ENCODE measurements at places on chromosomes 5 and 9.

- peak; percentile 62 for DNase-seq
These were observed 78.6 kb downstream of the SPRY4 start for GRCh38 chr5:142246258-142246657.

GRCh38 chr5:86688406-86688805 lies 70.7 kb downstream of the COX7C start:
- DNase-seq, result no peak

DNA sequence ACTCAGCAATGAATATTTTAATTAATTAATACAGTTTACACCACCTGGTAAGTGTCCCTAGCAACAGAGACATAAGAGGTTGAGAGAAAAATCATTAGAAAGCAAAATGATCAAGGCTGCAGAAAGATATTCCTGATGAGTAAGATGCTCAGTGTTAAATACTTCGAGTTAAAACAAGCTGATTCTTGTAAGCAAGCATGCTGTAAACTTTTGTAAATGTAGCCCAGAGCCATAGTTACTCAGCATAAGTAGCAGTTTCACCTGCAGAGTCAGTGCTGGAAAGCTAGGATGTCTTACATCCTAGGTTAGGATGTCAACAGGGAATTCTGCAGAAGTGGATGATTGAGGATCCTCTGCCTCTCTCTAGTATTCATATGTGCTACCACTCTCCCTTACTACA lies 4.2 kb downstream of the PRKACG start:
- no peak for DNase-seq

DNA sequence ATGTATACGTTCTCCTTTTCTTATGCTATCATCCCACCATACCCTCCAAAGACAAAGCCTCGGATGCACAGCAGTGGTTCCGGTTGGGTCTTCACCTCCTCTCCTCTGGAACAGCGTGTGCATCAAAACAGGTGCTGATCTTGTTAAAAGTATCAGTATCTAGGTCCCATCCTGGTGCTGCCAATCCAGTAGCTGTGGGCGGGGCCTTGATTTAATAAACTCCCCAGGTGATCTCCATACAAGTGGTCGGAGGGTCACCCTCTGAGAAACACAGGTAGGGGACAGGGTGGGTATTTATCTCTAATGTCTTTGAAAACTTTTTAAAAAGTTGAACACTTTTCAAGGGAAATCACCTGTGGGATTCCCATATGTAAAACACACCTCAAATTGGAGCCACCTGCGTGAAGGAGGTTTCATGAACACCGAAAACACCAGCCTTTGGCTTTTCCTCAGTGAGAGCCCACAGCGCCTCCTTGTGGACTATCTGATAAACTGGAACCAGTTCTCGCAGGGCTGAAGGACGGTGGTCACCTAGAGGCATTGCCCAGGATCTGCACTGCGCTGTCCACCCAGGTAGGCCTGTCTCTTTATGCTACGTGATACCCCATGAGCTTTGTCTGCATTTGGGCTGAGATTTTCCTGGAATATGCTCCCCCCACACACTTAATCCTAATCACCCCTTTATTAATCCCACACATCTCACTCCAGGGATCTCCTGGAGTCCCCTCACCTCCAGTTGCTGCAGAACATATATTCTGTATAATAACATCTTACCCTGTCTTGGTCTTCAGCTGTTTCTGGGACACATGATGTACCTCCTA lies 80.5 kb upstream of the EPB41L4B start:
- DNase-seq, result no peak

DNA sequence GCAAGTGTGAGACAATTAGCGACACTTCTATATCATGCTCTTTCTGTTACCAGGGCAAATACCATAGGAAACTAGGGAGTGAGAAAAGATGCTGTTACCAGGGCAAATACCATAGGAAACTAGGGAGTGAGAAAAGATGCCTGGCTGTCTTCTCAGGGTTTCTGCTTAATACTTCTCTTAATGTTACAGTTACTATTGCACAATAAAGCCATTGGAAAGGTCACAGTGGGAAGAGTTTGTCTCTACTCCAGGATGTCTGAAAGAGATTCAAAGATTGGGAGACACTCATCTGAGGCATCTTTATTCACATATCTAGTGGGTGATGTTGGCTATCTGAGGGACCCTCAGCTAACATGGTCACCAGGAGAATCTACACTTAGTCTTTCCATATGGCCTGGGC lies 431.7 kb upstream of the POU5F2 start:
- no peak for DNase-seq

- no peak for DNase-seq
These were observed 22.0 kb downstream of the HINT1 start for GRCh38 chr5:131142970-131143617.

GRCh38 chr5:56607551-56607950 lies 207.8 kb upstream of the MAP3K1 start:
- DNase-seq, result no peak

DNA sequence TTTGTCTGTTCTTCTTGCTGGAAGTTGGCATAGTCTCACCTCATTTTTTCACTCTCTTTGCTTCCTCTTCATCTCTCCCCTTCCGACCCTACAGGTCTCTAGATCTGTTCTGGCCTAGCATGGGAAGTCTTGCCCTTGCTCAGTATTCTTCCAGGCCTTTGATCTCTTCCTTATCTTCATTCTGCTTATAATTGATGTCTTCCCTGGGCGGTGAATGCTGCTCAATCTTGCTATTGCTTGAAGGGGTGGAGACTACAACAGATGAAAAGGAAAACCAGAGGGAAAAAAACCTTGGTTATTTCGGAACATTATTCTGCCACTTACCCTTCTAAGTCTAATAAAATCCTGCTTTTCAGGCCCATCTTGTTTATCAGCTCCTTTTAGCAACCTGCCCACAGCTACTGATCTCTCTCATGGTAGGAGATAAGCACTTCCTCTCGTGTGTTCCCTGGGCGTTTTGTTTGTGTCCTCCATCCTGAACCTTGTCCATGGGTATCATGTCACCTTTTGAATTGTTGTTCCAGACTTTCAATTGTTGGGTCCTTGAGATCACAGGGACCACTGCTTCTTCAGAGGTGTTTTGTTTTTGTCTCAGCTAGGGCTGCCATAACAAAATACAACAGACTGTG lies 375.6 kb downstream of the ADGRV1 start:
- DNase-seq, result no peak

DNA sequence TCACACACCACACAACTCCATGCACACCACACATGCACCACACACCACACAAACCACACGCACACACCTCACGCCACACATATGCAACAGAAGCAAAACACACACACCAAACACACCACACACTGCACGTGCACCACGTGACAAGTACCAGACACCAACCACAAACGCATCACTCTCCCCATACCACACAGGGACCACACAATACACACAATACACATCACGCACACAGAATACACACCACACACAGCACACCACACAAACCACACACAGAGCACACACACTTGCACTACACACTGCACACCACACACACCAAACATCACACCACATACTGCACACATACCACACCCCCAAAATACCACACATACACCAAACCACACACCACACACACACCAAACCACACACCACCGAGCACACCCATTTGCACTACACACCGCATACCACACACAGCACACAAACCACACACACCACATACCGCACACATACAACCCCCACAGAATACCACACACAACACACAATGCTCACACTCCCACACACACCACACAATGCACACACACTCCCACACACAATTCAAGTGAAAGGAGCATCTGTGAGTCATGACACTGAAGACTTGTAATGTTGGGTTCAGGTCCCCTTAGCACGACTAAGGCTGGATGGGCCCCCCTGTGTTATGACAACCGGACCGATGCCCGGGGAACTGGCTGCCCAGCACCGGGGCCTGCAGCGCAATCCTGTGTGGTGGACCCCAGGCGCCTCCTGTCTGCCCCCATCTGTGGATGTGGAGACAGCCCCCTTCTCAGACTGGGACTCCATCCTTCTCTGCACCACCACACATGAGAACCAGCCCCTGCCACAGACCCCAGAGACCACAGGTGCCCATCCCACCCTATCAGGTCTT lies 6.0 kb upstream of the ZDHHC11 start:
- DNase-seq, result no peak

DNA sequence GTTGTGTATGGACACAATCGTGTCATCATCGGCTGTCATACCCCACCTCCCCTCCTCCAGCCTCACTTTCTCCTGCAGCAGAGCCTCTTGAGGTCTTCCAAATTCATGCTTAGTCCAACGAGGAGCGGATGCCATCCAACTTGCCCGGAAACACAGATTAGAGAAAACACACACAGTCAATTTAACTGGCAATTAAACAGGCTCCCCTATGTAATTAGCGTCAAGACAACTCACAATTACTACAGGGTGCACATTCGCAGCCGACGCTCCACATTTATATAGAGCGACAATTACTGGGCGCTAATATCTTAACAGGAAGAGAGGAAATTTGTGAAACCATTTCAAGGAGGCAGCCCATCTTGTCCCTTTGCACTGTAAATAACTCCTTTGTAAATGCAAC lies 86.0 kb upstream of the ZNF618 start:
- DNase-seq, result no peak
